Mammary epithelial cell (primary cell): ENCODE measurements at places on chromosomes 7 and 10.

DNA sequence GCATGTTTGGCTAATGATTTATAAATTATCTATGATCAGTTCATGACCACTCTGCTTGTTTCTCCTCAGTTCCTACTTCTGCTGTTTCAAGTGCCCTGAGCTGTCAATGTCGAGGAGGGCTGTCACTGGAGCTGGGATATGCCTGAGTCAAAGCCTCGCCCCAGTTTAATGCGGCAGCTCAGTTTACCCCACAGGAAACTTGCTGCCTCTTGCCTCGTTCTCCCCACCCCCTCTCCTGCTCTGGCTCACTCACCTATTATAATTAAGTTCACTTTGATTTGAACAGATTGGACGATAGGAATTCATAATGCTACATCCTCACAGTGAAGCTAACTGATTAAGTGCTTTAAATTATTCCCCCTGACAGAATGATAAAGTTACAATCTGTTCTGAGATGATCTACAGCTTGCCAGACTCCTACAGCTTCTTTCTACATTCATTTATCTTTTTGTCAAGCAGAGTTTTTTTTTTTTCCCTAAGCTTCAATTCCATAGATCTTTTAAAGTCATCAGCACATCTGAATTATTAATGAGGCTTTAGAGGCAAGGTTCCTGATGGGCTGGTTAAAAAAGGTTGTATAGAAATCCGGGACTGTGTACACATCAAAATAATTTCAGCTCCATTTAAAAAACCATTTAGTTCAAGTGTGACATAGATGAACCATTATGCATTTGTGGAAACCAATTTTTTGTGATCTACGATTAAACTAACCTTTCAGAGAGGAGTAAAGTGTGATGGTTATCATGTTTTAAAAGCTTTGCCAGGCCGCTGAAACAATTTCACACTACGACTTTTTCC lies 758.3 kb downstream of the KCNMA1 start:
- DNase-seq = no peak

- DNase-seq = no peak
Measured at GRCh38 chr7:120023494-120024167, 249.3 kb upstream of the KCND2 start.

DNA sequence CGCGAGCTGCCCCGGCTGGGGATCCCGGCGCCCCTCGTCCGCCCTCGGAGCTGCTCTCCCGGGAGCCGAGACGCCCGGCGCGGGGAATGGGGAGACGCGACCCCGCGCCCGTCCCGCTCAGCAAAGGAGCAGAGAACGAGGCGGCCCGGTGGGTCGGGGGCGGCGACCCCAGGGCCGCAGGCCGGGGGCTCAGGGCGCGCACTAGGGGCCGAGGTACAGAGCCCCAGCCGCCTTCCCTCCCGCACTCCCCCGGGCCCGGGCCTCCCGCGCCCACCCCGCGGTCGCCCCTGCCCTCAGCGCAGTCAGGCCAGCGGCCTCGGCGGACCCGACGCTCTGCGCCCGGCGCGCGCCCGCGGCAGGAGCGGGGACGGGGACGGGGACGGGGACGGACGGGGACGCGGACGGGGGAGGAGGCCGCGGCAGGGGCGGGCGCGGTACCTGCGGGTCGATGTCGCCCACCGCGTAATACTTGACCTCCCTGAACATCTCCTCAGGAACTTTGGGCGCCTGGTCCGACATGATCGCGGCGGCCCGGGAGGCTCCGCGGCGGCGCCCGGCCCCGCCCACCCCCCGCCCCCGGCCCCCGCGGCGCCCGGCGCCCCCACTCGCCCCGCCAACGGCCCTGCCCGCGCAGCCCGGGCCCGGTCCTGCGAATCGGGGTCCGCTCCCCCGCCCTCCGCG lies 373 bp downstream of the PAXIP1 start:
- DNase-seq = peak; percentile 31

DNA sequence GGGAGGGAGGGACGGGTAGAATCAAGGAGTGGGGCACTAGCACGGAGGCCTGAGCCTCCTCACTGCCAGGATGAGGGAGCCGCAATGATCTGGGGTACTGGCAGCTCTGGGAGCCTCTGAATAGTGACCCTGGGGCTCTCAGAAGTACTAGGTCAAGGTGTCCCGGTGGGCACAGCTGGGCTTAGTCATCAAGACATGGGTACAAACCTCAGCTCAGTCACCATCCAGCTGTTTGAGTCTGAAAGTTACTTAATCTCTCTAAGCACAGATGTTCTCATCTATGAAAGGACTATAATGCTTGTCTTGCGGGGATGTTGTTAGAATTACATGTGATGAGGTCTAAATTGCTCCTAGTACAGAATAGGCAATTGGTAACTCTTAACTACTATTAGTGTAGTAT lies 276.8 kb downstream of the KCNMA1 start:
- no peak for DNase-seq

GRCh38 chr10:29730458-29730857 lies 95.7 kb upstream of the SVIL start:
- no peak for DNase-seq

DNA sequence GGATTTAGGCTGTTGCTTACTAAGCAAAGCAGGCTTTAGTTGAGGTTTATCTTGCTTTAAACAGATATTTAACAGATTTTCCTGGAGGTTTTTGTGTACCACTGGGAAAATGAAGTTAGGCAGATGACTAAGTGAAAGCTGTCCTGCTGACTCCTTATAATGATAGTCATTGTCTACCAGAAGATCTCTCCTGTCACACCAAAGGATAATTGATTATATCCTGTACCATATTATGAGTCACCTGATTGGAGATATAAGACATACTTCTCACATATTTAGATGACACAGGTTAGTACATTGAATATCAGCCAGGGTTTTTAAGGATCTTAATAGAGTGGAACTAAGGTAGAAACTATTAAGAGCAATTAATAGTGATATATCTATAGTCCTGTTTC lies 68.4 kb downstream of the PTEN start:
- peak; percentile 66 for DNase-seq

- peak; percentile 98 for DNase-seq
Measured at GRCh38 chr7:16915405-16915804, 33.6 kb upstream of the AGR3 start.

DNA sequence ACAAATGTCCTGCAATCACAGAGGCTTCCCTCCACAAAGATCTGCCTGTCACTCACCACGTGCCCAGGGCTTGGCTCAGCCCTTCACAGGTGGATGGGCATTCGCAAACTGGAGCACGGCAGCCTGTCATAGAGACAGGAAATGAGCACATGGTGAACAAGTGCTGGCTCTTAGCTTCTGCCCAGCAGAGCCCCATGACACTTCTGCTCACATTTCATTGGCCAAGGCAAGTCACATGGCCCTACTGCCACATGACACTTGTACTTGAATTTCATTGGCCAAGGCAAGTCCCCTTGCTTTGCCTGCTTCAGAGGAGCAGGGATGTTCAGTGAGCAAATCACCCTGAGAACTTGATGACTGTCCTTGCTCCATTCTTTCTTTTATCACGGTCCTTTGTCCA lies 110.8 kb upstream of the PPP2R2D start:
- DNase-seq = no peak

- DNase-seq = peak; percentile 97
Measured at GRCh38 chr10:119680050-119680449, 28.9 kb downstream of the BAG3 start.

GRCh38 chr7:103851357-103851756 lies 138.1 kb downstream of the RELN start:
- DNase-seq = peak; percentile 18

- no peak for DNase-seq
Measured at GRCh38 chr10:108908096-108908495, 1015.2 kb downstream of the XPNPEP1 start.

- peak; percentile 59 for DNase-seq
Measured at GRCh38 chr7:5396542-5396941, 27.1 kb downstream of the TNRC18 start.

GRCh38 chr10:15353471-15354017 lies 17.5 kb downstream of the FAM171A1 start:
- DNase-seq = no peak

DNA sequence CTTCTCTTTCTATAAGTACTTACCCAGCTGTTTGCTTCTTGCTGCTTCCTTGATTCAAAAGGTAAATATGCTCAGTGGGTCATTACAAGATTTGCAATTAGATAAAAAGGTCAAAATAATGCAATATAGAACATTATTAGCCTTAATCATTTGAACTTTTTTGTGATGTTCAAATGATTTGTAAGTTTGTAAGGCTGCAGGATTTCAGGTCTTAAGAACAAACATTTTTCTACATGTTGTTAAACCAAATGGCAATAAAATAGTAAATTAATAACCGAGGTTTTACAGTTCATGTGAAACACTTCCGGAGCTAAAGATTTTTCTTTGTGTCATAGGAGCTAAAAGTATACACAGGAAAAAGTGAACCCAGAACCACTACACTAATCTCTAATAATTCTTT lies 16.2 kb upstream of the SCIN start:
- no peak for DNase-seq

GRCh38 chr10:102918817-102919245 lies 737 bp downstream of the CNNM2 start:
- peak; percentile 20 for DNase-seq

DNA sequence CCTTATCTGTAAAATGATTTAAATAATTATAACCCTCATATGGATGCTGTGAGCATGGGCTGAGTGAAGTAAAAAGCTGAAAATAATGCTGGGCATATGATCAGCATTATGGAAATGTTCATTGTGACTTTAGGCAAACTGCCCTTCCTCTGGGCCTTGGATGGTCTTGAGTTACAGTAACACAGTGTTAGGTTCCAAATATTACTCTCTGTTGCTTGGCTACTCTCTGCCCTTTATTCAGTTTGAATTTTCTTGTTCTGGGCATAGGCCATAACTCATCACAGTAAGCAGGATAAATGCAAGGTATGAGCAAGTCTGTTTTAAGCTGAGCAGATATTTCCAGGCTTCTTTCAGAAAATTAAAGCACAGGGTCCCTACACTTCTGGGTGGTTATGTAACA lies 868.0 kb downstream of the KCNMA1 start:
- no peak for DNase-seq

DNA sequence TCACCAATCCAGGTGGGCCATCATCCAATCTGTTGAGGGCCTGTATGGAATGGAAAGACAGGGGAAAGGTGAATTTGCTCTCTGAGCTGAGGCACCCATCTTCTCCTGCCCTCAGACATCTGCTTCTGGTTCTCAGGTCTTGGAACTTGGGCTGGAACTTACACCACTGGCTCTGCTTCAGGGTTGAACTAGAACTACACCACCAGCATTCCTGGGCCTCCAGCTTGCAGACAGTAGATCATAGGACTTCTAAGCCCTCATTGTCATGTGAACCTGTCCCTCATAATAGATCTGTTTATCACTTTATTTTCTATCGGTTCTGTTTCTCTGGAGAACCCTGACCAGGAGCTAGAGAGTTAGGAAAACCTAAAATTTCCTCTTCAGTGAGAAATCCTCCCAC lies 233.5 kb downstream of the CREB5 start:
- DNase-seq = no peak

DNA sequence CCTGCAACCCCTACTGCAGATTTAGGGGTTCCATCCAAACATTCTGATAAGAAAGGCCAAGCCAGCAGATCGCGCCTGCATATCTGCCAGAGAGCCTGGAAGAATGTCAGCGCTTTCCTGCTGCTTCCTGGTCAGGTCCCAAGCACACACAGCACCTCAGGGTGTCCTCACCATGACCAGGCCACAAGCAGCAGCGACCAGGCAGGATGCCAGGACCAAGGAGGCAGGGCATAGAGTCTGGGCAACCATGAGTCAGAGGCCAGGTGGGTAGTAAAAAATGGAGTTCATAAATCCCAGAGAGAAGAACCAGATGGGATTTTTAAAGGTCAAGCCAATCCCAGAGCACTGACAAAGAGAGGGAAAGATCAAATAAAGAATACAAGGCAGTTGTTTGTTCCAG lies 5.5 kb upstream of the FAM131B start:
- peak; percentile 77 for DNase-seq

DNA sequence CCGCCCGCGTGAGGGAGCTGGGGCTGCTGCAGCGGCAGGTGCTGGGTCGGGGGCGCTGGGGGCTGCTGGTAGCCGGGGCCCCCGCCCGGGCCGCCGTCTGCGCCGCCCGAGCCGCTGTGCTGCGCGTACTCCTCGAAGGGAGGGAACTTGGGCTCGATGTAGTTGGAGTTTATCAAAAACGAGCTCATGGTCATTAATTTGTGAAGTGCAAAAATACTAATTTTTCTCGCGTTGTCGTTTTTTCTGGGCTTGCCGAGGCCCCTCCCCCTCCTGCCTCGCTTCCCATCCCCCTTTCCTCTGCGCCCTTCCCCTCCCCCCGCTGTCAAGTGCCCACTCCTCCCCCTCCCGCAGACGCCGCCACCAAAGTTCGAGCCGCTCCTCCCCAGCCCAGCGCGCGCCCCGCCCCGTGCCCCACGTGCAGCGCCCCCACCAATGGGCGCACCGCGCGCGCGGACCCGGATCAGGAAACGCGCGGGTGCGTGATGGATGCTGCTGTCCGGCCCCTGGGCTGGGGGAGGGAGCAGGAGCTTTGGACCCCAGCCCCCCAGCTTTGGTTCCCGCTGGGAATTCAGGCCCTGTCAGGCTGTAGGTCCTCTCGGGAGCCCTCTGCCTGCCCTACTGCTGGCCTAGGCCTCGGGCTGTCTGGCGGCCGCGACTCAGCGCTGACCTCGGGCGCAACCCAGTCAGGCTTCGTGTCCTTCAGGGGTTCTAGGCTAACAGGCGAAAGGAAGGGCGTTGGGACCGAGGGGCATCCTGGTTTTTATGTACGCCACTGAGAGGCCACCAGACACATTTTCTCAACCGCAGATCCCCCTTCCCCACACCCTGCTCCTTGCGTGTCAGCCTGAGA lies at the start of gene HOXA4:
TSS of gene HOXA4 (minus strand) at position 218 of the 850 bp plus-strand sequence. CDS start at position 194, 24 bp downstream.
- DNase-seq = peak; percentile 89

DNA sequence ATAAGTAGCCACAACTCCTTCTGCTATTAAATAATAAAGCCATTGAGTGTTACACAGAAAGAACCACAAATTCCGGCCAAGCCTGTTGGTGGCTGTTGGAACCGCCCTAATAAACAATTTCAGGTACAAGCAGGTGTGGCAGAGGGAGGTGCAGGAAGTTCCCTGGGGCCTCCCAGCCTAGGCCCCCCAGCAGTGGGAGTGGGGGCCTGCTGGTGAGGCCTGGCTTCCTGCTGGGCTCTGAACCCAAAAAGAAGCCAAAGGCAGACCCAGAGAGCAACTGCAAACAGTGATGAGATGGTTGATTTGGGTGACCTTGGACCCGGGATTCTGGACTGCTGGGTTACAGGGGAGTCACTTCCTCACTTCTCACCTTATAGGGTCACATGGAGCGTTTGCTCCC lies 21.0 kb upstream of the LMTK2 start:
- DNase-seq = peak; percentile 23

DNA sequence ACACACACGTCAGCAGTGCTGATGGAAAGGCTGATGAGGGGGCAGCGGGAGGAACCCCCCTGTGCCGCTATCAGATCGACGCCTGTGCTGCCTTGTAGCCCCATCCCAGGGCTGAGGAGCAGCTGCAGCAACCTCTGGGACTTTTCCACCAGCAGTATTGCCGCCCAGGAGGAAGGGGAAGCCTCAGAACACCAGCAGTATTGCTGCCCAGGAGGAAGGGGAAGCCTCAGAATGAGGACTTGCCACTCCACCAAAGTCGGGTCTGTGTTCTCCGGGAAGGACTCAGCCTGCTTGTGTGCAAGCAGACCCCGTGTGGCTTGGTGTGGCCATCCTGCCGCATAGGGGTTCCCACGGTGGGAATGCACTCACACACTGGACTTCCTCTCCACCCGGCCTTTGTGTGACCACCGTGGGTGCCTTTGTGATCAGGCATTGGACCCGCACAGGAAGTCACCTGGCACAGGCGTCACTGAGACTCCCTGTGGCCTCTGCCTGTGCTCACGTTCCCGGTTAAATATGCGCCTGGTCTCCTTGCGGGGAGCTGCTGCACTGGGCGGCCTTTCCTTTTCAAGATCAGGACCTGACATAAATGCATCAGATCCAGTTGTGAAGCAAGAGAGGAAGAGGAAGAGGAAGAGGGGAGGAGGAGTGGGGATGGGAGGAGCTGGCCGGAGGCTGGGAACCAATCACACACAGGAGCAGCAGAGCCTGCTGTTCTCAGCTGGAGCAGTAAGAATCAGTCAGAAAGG lies 248.5 kb downstream of the DNAJB6 start:
- DNase-seq = no peak
